Heart left ventricle (tissue), 16 donors: ENCODE measurements at places on chromosomes 1 and 21. TPM values are rescaled to one million over a fixed set of nuclear protein-coding genes. Genes with fewer than 3 reads are reported as not detected.

Gene GSTM5
- total RNA-seq = not detected

GRCh38 chr1:25173809-25174340 lies 58.4 kb downstream of the SYF2 start:
- DNase-seq = no peak

DNA sequence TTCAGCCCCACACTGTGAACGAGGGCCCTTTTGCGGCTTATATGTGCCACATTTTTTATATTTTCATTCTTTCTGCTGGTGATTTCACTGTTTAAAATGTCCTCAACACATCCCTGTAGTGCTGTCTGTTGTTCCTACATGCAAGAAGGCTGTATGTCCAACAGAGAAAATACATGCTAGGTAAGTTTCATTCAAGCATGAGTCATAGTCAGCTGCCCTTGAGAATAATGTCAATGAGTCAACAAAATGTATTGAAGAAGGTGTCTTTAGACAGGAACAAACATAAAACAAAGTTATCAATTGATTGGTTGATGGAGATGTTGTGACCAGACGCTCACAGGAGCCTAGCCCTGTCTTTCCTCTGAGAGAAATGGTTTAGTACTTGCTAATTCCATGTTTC lies 553.4 kb downstream of the PLPP3 start:
- DNase-seq = no peak

DNA sequence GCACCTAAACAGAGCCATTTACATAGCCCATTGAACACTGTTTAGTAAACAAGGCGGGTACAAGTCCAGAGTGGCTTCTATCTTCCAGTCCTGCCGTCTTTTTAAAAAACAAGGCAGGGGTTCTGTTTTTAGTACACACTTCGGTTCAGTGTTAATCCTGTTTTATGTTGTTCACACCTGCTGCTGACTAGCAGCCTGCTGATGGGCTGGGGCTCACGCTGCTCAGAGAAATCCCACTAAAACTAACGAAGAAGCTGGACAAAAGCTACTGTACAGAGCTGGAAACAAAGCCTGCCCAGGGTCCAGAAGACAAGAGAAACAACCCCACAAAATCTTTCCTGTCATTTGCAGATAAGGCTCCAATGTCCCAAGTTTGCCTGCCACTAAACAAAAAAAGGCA lies 13.2 kb downstream of the ESRRG start:
- no peak for DNase-seq

GRCh38 chr1:243831463-243831862 lies 18.6 kb downstream of the AKT3 start:
- no peak for DNase-seq

Gene PRAMEF25
- total RNA-seq = not detected

GRCh38 chr1:212606395-212607205 lies 2.0 kb upstream of the ATF3 start:
- peak; percentile 45 for DNase-seq

DNA sequence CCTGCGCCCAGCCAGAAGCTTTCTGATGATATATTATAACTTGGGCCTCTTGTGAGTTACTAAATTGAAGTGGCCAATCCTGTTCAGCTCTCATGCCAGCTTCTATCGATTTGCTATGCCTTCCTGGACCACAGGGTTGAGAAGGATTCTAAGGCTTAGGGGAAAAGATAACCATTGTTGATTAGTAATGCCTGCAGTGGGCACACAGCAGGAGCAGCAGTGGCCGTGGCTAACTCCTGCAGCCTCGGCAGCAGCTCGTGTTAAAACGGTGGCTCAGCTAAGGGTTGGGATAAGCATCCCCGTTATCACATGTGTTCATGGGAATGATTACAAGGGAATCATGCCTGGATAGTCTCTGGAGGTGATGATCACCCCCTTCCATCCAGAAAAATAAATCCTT lies 20.5 kb upstream of the KCNE2 start:
- DNase-seq = no peak

- no peak for DNase-seq
Measured at GRCh38 chr1:165600793-165601192, 30.2 kb upstream of the MGST3 start.

DNA sequence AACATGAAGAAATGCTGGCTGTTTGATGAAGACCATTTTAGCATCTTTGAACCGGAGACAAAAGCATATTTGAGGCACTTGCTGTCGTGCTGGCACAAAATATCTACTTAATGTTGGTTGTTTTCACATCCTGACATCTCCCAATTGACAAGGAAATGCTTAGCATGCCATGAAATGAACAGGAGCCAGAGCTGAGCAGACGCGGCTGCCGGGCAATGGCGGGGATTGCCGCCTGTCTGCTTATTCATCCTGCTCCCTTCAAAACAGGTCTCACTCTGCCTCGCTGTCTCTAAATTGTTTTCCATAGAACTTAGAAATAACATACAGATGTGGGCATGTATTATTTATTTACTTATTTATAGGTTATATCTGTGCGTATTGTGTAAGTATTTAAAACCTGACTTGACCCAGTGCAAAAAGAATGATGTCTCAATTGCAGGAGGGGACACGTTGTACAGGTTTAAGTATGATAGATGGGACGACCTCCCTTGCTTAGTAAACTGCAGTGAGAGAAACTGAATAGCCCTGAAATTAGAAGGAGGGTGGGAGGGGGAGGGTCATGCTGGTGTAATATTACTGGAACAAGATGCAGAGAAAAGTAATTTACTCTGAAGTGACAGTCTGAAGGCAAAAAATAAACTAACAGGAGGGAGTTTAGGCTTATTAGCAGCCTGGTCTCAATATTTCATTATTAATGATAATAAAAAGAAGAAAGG lies 590.4 kb upstream of the PLXNA2 start:
- DNase-seq = no peak

GRCh38 chr1:248873409-248873992 lies 14.6 kb upstream of the ZNF692 start:
- peak; percentile 93 for DNase-seq

DNA sequence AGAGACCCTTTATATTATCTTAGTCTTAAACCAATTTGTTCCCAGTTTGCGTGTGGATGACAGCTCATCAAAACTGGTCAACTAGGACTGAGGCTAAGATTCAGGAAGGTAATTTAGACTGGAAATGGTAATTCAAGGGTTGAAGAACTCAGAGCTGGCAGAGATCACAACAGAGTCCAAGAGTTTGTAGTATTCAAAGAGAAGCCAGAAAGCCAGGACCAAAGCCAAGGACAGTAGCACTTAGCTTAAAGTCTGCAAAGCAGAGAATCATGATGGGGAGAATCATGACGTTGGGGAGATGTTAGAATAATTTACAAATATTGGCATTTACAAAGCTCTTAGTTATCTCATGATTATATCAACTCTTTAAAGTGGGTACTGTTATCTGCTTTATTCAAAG lies 32.6 kb downstream of the RNF11 start:
- no peak for DNase-seq

DNA sequence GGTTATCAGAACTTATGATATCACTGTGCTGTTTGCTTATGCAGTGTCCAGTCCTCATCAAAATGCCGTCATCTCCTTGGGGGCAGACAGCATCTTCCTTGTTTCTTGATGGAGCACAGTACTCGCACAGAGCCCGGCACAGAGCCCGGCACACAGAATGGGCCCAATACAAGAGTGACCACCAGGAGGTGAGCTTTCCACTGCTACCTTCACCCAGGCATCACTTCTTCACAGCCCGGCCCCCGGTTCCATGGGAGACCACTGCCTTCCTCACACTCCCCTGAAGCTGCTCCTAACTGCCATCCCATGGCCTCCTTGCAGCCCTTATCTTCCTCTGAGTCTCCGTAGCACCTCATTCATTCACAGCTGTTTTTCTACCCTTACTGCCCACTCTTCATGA lies 94.0 kb downstream of the TNR start:
- DNase-seq = no peak

DNA sequence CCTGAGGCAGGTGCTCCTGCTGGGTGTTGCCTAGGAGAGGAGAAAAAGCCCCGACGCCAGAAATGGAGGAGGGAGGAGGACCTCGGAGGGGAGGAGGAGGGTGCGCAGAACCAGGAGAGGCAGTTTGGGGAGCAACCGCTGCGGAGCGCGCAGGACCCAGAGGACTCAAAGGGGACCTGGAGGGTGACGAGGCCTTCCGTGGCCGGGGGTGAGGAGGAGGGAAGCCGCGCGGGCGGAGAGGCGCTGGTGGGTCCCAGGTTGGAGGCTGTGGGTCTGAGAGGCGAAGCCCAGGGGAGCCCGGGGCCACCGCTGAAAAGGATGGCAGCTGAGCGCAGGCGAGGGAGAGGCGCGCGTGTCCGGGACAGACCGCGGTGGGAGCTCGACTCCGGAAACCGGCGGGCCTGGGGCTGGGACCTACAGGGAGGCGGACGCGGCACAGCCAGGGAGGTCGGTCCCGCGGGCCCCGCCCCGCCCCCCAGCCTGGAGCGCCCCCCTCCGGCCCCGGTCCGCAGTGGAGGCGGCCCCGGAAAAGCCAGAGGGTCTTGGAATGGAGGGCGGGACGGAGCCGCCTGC lies 15.1 kb downstream of the RNF223 start:
- no peak for DNase-seq

- DNase-seq = no peak
Measured at GRCh38 chr1:179598631-179599030, 7.0 kb downstream of the TDRD5 start.

Gene SPRR2B
- not detected for total RNA-seq

DNA sequence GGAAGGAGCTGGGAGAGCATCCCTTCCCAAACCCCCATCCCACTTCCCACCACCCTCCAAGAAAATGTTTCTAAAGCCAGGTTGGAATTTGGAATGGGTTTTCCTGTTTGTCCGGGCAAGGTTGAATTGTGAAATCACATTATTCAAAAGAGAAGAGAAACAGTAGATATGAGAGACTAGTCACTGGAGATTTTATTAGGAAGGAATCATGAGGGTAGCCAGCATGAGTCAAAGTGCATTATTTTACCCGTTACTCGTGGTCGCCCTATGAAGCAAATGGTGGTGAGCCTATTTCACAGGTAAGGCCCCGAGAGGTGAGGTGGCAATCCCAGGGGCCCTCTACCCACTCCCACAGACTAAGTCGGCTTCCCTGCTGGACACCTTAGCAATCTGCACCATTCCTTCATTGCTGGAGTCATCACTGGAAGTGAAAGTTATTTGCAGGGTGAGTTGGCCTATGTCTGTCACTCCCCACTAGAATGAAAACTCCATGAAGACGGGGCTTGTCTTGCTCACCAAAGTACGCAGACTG lies 52.8 kb downstream of the TOMM20 start:
- no peak for DNase-seq

Gene CXADR
- total RNA-seq = 45.1 TPM

Gene GUCA2A
- total RNA-seq = not detected

Gene FCRL1
- not detected for total RNA-seq

DNA sequence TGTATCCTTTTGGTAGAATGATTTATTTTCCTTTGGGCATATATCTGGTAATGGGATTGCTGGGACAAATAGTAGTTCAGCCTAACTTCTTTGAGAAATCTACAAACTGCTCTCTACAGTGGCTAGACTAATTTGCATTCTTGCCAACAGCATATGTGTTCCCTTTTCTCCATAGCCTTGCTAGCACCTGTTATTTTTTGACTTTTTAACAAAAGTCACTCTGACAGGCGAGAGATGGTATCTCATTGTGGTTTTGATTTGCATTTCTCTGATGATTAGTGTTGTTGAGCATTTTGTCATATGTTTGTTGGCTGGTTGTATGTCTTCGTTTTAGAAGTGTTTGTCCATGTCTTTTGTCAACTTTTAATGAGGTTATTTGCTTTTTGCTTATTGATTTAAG lies 99.8 kb downstream of the UCK2 start:
- no peak for DNase-seq

Gene CLDN17
- not detected for total RNA-seq

DNA sequence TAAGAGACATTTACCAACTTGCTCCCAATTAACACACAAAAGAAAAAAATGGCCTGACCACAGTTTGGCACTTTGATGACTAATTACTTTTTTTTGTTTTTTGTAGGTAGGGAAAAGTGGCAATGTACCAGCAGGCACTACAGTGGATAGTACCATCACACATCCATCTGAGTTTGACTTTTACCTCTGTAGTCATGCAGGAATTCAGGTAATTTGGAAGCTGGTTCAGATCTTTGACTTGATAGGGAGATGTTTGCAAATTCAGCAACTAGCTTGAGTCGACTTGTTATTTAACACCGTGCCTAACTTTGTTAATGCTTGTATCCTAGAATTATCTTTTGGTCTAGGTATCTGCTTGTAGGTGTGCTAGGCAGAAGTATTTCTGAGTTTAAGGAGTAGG lies 33.0 kb upstream of the AGO1 start:
- no peak for DNase-seq

Gene IVL
- not detected for total RNA-seq

DNA sequence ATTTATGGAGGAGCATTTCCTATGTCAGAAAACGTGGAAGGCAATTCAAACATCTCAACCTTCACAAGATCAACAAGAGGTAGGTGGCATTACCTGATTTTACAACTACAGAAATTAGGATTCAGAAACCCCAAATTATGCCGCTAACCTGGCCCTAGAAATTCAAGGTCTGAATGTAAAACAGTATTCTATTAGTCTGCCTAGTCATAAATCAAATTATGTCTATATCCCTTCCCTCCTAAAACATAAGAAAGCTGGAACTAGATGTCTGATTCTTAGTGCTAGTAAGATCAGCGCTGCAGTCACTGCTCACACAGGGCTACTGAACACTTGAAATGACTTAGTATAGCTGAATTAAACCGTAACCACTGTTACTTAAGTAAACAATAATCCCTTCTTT lies 1.4 kb downstream of the TOMM20 start:
- no peak for DNase-seq

GRCh38 chr1:232528472-232529089 lies 101.4 kb downstream of the SIPA1L2 start:
- DNase-seq = no peak

DNA sequence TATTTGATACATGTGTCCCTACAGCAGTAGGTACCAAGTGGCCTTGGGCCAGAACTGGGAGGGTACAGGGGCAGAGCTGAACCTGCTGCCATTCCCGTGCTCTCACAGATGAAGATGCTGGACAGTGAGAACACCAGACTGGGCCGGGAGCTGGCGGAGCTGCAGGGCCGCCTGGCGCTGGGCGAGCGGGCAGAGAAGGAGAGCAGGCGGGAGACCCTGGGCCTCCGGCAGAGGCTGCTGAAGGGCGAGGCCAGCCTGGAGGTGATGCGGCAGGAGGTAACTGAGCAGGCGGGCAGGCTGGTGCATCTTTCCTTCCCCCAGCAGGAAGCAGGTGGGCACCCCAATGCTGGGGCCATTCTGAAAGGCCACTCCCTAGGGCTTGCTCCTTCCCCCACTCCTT lies 21.9 kb downstream of the MFAP2 start:
- no peak for DNase-seq

DNA sequence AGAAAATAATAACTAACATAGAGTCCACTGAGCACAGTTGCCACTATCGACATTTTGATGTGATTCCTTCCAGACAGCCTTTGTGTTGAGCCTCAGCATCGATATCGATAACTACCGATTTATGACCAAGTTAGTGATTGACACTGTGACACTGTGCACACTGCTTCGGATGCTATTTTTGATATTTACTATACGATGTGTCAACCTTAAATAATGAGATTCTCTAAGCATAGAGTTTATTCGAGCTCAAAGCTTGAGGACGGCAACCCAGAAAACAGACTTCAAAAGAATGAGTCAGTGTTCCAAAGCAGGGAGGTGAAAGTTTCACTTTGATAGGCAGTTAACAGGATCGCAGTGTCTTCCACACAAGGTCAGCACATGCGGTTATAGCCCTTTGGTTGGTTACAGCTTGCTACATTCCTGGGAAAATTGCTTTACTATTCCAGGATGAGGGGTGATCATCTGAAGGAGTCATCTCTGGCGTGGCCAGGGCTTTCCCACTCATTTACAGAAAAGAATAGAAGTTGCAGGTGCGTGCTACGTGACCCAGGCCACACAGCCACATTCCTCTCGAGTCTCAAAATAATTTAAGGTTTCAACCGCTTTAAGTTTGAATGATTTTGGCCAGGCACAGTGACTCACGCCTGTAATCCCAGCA lies 53.6 kb upstream of the EFHD2 start:
- DNase-seq = no peak

Gene ADGRL4
- 13.3 TPM for total RNA-seq
